Sciatic nerve (tissue), 2 donors: ENCODE measurements at places on chromosomes 7 and 10.

- DNase-seq: no peak
Measured at GRCh38 chr10:84088626-84089025, 50.7 kb upstream of the GHITM start.

GRCh38 chr7:148852272-148852671, 31.8 kb downstream of the EZH2 start:
- DNase-seq: no peak

- DNase-seq: no peak
Measured at GRCh38 chr7:73451780-73452398, 18.3 kb downstream of the FZD9 start.

DNA sequence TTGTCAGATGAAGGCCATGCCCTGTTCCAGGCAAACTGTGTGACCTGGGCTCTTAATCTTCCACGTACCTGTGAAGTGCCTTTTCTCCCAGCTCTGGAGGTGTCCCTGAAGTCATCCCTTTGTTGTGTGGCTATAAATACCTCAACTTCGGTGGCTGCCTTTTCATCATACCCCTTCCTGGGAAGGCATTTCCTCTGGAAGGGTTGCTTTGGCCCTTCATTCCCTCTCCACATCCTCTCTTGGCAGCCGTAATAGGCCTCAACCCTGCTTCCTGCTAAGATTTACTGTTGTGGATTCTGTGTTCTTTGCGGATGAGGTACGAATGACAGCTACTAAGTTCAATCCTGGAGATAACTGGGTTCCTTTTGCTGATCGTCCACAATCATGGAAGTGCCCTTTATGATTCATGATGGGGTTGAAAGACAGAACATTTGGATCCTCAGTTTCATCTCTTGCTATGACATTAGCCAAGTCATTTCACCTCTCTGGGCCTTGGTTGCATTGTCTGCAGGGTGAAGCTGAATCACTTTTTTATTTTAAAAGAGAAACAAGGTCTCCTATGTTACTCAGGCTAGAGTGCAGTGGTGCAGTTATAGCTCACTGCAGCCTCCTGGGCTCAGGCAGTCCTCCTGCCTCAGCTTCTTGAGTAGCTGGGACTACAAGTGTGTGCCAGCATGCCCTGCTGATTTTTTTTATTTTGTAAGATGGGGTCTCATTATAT, 23.6 kb downstream of the FKBP6 start:
- no peak for DNase-seq

GRCh38 chr10:90862908-90863514, 5.2 kb upstream of the HTR7 start:
- no peak for DNase-seq

GRCh38 chr10:34711500-34711899, 103.6 kb downstream of the PARD3 start:
- no peak for DNase-seq

- no peak for DNase-seq
Measured at GRCh38 chr7:107907790-107908189, 16.8 kb downstream of the DLD start.

DNA sequence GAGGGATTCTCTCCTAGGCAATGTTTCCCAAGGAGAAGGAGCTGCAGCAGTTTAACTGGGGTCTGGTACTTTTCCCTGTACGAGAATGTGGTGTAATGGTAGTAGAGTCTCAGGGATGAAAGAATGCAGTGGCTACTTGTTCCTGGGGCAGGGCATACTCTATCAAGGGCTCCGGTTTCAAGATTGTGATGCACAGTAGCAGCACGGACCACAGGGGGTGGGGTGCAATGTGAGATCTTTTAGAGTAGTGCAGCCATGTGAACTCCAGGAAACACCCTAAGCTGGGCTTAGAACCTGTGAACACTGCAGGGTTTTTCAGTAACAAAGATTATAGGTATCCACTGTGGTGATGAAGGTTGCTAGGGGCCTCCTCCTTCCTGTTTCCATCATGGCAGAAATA, 903.9 kb downstream of the NRG3 start:
- DNase-seq: no peak

DNA sequence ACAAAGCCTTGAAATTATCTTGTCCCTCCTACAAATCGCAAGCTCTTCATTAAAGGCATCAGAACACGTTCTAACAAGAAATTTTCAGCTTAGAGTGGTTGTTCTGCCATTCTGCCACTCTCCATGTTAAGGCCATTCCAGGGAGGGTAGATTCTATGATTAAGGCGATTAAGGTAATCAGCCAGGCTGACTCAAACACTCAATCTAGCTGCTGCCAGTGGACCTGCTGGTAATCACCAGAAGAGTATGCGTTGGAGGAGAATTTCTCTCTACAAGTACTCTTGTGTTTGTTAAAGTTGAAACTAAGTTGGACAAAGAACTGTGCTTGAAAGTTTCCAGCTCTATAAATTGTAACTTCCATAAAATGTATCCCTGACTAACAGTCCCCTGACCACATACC, 149.2 kb upstream of the COL1A2 start:
- no peak for DNase-seq

GRCh38 chr10:89475591-89475998, 59.8 kb downstream of the SLC16A12 start:
- DNase-seq: no peak

DNA sequence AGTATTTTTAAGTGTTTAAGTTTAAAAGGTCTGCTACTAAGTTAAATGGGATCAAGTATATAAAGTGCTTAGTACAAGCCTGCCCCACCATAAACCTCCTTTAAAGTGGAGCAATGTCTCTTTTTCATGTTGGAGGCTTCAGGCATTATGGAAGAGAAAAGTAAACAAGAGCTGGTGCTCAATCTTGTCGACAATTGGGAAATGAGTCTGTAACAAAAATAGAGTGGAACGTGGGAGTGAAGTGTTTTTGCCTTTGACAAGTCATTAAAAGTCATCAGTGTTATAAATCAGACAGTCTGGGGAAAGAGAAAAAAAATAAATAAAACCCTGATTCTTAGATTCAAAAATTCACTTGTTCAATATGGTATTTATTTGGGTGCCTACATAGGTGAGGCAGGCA, 44.7 kb downstream of the DNAJC12 start:
- DNase-seq: no peak

DNA sequence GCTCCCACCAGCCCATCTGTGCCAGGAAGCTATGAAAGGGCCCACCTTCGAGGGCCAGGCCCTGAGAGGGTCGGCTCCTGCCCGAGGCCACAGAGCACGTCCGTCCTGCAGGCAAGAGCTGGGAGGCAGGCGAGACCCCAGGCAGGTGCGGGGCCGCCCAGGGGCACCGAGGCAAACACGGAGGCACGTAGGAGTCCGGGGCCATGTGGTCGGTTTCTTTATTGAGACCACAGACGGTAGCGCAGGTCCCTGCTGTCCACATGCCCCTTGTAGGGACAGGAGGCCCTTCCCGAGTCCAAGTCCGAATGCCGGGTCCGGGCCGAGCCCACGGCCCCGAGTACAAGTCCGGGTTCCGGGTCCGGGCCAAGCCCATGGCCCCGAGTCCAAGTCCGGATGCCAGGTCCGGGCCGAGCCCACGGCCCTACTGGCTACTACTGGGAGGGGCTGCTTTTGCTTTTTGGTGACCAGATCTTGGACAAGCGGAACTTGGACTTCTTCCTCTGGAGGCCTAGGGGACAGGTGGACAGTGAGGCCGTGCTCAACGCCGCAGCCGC, 25.0 kb downstream of the MICALL2 start:
- no peak for DNase-seq

DNA sequence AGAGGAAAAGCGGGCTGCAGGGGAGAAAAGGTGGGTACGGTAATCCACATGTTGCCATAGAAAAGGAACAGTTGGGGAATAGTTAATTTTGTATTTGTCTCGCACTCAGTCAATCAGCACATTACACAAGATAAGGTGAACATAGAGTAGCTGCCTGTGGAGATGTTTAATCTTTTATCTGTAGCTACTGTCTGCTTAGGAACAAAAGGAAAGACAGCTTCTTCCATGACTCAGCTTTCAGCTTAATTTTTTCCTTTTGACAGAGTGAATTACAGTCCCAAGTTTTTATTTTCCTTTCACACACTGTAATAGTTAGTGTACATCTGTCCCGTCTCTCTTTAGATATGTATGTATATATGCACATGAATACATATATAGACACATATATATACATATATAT, 39.3 kb upstream of the PODXL start:
- DNase-seq: no peak

DNA sequence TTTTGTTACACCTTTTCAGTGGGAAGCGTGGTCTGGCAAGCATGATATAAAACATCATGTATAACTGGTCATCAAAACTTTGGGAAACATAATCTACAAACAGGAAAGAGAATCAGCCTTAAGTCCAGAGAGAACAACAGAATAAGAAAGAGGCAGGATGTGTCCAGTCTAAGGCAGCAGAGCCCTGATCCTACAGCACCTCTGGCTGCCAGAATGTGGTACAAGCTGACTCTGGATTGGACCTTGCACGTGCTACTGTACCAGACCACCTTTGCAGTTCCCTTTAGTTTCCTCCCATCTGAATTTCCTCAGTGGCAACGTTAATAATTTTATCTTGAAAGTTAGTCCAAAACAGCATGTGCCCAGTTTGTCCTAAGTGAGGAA, 824.6 kb upstream of the IGFBP3 start:
- DNase-seq: no peak

- no peak for DNase-seq
Measured at GRCh38 chr7:54995166-54995565, 23.7 kb upstream of the EGFR start.

- DNase-seq: no peak
Measured at GRCh38 chr10:116763440-116763839, 21.1 kb upstream of the HSPA12A start.

DNA sequence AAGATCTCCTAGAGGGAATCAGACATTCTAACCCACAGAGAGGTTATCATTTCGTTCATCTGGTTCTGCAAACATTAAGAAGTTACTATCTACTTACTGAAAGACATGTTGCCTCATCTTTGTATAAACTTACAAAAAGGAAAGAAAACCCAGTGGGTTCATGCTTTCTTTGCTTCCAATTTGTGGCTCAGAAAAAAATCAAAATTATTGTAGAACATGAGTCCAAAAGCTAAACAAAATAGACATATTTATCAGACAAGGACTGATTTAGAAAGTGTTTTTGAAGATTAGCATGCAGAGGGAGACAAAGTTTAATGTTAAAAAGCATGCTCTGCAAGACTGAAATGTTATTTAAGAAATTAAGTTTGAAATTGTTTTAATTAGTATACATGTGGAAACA, 123.1 kb downstream of the MBL2 start:
- no peak for DNase-seq

GRCh38 chr7:111107579-111107978, 16.7 kb downstream of the LRRN3 start:
- no peak for DNase-seq

GRCh38 chr10:97607095-97607636, 17.6 kb downstream of the C10orf62 start:
- DNase-seq: no peak

GRCh38 chr10:5599613-5600520, 66.5 kb downstream of the ASB13 start:
- DNase-seq: no peak

DNA sequence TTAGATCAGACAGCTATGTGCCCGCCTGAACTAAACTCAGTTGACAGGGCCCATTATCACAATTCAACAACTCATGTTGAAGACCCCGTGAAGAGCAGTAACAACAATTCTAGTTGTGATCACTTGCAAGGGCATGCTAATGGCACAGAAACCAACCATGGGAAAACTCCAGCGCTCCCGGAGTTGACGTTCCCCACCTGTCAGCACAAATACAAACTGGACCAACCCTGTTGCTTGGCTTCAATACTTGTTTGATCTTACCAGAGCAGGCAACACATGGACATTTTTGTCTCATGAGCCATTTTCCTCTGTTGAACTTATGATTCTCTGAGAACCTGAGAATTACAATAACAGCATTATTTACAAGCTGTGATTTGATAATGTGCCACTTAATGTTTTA, 119.0 kb upstream of the LANCL2 start:
- no peak for DNase-seq
